ENCODE measurements at places on chromosomes 2 and 18.
A peak's percentile ranks its signal among the peaks of the same experiment; 100 is the strongest.

GRCh38 chr2:50773211-50773932, 258.6 kb downstream of the NRXN1 start:
- no peak for DNase-seq

GRCh38 chr2:11683966-11684365, 14.0 kb upstream of the NTSR2 start:
- DNase-seq: no peak

DNA sequence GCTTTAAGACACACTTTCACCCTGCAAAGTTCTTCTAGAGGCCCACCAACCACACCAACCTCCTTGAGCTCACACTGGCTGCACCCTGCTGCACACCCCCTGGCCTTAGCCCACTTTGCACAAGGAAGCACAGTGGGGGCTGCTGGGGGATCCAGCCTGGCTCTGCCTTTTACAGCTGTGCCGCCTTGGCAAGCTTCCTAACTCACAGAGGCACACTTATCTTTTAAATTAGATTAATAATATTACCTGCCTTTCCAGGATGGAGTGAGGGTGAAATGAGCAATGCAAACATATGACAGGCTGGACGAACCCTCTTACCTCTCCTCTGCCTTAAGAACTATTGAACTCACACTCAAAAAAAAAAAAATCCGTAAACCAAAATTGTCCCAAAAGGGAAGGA, 715.8 kb upstream of the ID2 start:
- DNase-seq: no peak

GRCh38 chr2:230947908-230948365, 22.9 kb upstream of the GPR55 start:
- DNase-seq: no peak

GRCh38 chr18:48733643-48734253, 194.9 kb downstream of the CTIF start:
- DNase-seq: no peak

GRCh38 chr2:120486441-120486840, 140.5 kb downstream of the INHBB start:
- DNase-seq: no peak

DNA sequence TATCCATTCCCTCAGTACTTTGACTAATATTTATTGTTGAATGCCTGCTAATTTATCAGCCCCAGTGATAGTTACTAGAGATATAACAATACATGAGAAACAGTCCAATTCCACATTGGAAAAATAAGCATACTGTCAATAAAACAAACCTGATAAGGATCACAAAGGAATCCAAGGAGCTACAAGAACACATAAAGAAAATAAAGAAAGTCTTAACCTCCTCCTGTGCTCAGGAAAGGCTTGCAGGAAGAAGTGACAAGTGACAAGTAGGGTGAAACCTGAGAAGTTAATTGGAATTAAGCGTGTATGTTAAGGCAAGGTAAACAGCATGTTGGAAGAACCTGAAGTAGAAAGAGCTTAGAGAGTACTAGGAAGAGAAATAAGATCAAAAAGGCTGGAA, 20.3 kb upstream of the ASNSD1 start:
- DNase-seq: no peak

DNA sequence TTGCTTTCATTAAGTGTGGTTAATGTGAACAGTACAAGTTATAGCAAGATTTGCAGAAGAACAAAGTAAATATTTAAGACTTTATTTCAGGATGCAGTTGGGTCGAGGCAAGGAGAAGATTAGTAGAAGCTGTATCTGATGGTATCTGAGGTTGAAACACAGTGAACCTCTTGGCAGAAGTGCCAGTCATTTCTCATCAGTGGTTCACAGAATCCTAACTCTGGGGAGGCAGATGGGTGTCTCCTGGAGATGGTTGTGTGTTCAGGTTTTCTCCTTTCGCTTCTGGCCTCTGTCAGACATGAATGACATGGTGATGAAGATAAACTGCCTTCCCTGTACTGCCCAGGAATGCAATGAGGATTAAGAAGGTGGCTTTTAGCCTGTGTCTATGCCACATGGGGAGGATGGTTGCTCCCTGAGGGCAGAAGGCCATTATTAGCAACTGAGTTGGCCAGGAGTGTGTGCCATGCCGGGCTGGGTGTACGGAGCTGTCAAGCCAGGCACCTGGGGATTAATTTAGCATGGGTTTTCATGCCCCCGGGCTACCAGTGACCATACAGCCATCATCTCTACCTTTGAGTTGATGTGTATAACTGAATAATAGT, 28.0 kb downstream of the MGAT5 start:
- DNase-seq: no peak

DNA sequence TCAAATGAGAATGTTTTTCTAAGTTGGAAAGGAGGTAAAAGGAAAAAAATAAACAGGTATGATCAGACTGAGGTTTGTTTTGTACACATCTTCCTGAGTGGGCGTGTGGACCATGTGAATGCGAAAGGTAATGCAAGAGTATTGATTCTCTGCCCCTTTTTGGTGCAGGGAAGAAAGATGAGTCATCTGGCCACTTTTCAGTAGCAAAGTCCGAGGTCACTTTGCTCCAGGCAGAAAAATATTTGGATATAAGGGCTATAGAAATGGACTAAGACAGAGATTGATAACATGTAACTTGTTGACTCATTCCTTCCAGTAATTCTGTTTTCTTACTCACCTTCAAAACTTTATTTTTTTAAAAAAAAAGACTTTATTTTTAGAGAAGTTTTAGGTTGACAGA, 130.5 kb downstream of the DSEL start:
- no peak for DNase-seq

DNA sequence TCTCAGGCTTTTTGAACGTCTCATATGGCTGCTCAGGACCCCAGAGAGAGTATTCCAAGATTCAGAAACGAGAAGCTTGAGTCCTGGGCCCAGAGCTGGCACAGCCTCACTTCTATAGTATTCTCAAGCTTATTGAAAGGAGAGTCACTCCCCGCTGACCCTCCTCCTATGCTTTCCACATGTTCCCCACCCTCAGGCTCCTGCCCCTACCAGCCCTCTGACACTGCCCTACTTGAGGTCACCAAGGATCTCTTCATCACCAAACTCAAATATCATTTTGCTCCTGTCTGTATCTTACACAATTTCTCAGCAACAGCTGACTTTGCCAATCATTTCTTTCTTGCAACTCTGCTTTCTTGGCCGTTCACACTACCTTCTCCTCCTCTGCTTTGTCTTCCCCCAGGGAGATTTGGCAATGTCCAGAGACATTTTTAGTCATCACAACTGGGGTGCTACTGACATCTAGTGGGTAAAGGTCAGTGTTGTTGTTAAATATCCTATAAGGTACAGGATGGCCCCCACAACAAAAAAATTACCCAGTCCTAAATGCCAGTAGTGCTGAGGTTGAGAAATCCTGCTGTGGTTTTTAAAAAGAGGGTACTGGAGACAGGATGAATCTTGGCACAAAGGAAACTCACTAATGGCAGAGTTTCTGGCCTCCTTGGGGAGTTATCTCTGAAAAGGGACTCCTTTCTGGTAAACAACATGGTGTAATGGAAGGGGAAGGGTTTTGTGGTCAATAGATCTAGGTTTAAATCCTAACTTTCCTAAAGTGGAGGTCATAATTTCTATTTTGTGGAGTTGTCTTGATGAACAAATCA, 26.9 kb upstream of the INSIG2 start:
- no peak for DNase-seq

DNA sequence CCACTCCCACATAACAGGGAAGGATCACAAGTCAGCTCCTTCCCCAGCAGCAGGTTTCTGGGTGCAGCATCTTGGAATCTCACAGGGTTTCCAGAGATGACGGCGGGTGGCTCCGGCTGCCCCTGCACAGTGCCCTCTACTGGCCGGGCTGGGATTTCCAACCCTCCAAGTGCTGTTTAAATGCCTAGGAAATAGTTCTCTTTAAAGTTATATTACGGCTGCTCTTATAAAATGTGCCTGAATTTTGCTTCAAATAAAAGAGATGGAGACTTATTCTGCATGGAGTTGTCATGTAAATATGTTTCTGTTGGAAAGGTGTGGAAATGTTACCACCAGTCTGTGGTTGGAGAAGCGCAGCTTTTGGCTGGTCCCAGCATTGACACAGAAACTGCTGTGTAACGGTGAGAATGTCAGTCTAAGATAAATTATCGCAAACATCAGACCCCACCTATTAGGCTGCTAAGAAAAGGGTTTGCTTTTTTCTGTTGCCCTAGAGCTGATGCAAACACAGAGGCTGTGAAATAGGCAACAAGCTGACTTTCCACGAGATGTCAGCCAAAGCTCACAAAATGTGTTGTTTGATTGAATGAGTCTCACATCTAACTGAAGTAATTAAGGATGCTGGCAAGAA, 3.3 kb upstream of the HJURP start:
- peak; percentile 42 for DNase-seq

DNA sequence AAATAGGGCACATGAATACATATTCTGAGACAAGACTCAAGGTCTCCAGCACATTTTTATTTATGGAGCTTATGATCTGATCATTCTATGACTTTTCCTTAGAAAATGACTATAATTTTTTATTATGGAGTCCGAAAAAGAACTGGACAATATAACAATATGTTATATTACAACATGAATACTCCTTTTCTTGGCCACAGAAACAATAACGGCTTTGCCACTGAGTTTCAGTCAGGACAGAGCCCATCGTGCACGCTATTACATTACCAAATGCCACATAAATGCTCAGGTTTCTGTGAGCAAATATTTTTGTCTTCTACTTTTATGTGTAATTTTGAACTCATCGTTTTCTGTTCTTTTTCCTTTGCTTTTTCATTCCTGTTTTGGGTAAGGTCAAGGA, 509.2 kb upstream of the ZEB2 start:
- DNase-seq: no peak

- DNase-seq: no peak
Measured at GRCh38 chr2:169862816-169863215, 35.6 kb downstream of the UBR3 start.

- no peak for DNase-seq
Measured at GRCh38 chr2:52429171-52429570, 1338.4 kb upstream of the CHAC2 start.

GRCh38 chr2:165126244-165126643, 77.6 kb downstream of the SCN3A start:
- DNase-seq: no peak

GRCh38 chr2:212644195-212644837, 105.7 kb upstream of the ERBB4 start:
- DNase-seq: no peak

GRCh38 chr2:38265461-38265860, 111.6 kb downstream of the ATL2 start:
- DNase-seq: no peak

DNA sequence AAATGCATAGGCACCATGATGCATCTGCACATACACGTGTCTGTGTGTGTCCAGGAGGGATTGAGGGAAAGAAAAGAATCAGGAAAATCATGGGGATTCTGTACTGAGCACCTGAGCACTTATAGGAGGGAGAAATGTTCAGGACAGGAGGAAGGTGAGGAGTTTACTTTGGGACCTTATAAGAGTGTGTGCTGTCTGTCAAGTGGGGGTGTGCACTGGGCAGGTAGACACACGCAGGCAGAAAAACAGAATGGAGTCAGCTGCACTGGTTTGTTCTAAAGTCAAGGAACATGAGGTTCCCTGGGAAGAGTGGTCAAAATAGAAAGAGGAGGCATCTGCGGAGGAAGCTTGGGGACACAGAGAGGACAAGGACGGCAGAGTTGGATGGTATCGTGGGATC, 92.2 kb upstream of the KCTD1 start:
- DNase-seq: no peak

- DNase-seq: no peak
Measured at GRCh38 chr18:48847807-48848486, 102.8 kb downstream of the SMAD7 start.

GRCh38 chr2:180385601-180386201, 378.6 kb upstream of the CWC22 start:
- DNase-seq: no peak

DNA sequence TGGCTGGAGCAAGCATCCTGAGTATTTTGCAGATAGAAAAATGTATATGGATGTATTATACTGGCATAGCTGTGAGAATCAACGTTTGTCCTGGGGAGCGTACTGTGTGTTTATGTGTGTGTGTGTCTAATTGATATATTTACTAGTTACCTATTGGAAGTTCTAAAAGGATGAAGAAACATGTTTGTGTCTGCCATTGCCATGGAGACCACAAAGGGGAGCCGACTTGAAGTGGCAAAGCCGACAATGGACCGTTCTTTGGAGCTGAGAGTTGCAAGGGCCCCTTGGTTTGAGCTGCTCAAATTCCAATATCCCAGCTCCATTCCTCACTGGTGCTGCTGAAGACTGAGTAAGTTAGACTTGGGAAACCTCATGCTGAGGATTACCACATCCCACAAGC, 14.3 kb upstream of the SLC25A52 start:
- DNase-seq: no peak

DNA sequence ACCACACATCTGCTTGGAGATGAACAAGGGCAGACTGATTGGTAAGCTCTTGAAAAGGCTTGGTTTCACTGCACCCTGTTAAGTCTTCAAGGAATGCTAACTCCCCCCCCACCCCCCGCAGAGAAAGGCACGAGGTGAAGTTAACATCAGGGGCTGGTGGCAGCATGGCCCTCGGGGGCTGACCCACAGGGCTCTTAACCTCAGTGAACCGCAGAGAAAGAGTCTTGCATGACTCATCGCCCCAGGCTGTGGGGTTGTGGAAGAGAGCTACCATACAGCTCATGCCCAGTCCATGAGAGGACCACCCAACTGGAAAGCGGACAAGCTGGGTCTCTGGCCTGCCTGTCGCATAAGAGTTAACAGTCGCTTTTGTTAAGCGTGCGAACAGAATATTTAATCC, 10.6 kb upstream of the CEP68 start:
- DNase-seq: no peak

DNA sequence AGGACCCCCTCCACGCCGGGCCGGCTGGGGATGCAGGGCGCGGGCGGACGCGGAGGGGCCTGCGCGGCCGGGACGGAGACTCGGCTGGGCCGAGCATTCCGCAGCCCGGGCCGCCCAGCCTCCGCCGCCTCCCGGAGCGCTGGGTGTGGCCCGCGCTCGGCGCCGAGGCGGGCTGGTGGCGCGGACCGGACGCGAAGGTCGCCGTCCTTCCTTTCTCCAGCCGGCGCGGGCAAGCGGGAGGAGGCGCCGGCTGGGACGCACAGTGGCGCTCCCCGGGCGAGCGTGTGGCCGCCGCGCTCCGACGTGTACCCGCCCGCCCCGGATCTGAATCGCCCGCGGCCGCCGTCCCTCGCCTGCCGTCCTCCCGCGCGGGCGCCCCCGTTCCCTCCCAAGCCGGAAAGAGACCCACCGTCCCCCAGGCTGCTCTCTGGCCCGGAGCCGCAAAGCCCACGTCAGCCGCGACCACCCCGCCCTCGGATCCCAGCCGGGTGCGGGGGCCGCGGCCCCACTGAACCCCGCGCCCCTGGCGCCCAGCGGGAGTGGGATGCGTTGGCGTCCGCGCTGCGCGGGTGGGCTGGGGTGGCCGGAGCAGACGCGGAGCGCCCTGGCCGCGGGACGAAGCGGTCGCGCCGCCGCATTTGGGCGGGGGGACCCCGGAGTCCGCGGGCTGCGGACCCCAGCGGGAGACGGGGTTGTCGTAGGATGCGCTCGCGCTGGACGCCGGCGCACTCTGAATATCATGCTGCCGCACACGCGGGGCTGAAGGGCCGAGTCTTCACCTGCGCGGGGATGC, 634 bp downstream of the SPATS2L start:
- DNase-seq: peak; percentile 27

Measured in NCI-H774 (cell line).